Right cardiac atrium (tissue), 5 donors: ENCODE measurements at places on chromosomes 12 and 14. TPM values are rescaled to one million over a fixed set of nuclear protein-coding genes. Genes with fewer than 3 reads are reported as not detected.

B4GALNT1 gene
- 3.3 TPM for polyA plus RNA-seq

GALNT4 gene
- 2.5 TPM for polyA plus RNA-seq

NFYB gene
- polyA plus RNA-seq = 36.6 TPM

RTL1 gene
- 0.05 TPM for polyA plus RNA-seq

NRIP2 gene
- polyA plus RNA-seq = 2.0 TPM

TSPAN9 gene
- polyA plus RNA-seq = 121 TPM

PRKD1 gene
- 3.7 TPM for polyA plus RNA-seq

AQP6 gene
- 0.32 TPM for polyA plus RNA-seq

GRCh38 chr14:58109744-58110143, 42.3 kb downstream of the ARMH4 start:
- no peak for DNase-seq

GRCh38 chr14:71487941-71488340, 444.3 kb upstream of the RGS6 start:
- no peak for DNase-seq

GRCh38 chr14:72332046-72332445, 399.8 kb downstream of the RGS6 start:
- peak; percentile 66 for DNase-seq

GRCh38 chr12:101051151-101051550, 158.9 kb downstream of the SLC5A8 start:
- no peak for DNase-seq

- DNase-seq = no peak
These were observed 79.6 kb downstream of the RPL10L start for GRCh38 chr14:46571970-46572369.

DNA sequence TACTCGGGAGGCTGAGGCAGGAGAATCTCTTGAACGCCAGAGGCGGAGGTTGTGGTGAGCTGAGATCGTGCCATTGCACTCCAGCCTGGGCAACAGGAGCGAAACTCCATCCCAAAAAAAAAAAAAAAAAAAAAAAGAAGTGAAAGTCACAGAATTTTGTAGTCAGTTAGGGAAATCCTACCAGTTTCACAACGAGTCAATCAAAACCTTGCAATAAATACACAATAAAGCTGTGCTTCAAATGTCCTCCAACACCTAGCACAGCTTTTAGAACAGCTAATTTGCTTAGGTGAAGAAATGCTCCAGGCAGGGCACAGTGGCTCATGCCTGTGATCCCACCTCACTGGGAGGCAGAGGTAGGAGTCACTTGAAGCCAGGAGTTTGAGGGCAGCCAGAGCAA, 112.8 kb upstream of the ATF7IP start:
- no peak for DNase-seq

DNA sequence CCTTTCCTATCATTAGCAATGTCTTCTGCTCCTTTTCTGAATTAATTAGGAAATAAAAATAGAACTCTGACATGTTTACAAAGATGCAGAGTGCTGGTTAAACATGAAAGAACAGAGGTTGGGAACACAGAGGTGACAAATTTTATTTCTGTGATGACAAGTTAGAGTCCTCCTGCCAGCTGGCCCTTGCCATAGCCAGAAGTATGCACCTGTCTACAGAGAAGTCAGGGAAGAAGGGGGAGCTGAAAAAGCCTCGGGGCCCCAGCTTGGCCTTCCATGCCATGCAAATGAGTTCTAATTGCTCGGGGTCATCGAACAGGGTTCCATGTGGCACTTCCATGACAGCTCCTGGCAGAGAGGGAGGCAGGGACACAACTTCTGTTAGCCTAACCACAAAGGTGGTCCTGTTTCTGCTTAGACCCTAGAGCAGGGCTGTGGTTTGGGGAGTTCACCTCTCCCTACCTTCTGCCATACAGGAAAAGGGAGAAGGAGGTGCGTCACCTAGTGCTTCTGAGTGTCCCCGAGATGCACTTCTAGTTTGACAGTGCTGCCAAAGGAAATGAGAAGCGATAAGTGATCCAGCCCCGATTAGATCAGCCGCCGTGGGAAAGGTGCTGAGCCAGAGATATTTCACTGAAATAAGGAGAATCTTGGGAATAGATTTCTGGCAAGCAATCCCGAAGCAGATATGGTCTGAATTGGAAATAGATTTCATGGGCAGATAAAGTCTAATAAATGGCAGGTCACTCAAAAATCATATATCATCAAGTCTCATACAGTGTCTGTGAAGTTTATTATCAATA, 155.8 kb upstream of the FOXN3 start:
- peak; percentile 59 for DNase-seq

GRCh38 chr12:127636882-127637281, 630.1 kb upstream of the TMEM132C start:
- no peak for DNase-seq

DNA sequence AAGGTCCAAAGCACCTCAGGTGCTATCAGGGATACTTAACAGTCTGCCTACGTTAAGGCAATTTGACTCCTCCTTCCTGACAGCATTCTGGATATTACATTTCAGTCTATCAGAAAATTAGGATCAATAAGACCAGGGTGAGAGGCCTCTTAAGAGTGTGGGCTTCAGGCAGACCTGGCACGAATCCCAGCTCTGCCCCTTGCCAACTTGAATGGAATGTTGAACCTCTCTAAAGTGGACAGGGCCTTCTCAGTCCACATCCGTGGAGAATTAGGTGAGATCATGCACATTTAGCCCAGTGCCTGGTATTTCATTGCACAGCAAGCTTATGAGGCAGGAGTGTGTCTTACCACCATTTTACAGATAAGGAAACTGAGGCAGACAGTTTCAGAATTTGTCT, 25.9 kb downstream of the DCAF4 start:
- DNase-seq = no peak

DNA sequence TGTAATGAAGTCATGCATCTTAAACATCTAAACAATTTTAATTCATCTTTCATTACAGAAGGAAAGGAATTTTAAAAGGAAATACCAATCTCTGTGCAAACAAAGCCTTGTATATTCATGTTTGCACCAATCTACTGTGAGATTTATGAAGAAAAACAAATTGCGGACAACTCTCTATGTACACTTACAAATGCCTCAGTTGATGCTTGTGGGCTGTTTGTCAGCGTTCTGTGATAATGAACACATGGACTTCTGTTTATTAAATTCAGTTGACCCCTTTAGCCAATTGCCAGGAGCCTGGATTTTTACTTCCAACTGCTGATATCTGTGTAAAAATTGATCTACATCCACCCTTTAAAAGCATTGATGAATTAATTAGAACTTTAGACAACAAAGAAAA, 5.4 kb downstream of the GPR65 start:
- DNase-seq = no peak

- DNase-seq = no peak
These were observed 5.6 kb downstream of the ARF6 start for GRCh38 chr14:49898485-49898884.

GRCh38 chr14:42994051-42994736, 1387.5 kb downstream of the LRFN5 start:
- no peak for DNase-seq

GRCh38 chr12:49126852-49127763, 4.1 kb downstream of the TUBA1B start:
- no peak for DNase-seq

DNA sequence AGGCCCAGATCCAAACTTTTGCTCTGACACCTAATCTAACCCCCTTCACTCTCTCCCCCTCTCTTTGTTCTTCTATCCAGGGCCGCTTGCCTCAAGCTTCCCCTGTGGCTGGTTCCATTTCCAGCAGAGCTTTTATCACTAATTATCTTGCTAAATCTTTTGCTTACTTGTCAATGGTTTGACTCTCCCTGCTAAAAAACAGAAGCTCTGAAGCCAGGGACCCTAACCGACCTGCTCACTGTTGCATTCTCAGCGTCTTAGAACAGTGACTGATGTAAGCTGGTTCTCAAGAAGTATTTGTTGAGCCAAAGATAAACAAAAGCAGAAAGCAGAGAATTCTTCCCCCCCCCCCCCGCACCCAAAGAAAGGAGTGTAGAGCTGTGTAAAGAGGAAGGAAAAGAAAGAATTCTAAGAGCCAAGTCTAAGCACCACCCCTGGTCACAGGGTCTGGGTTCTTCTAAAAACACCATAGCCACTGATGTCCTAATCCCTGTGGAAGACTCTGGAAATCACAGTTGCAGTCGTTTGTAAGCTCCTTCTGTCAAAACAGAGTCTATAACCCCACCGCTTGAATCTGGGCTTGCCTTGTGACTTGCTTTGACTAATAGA, 385.8 kb downstream of the MED13L start:
- no peak for DNase-seq

- DNase-seq = no peak
These were observed 40.7 kb downstream of the PLCZ1 start for GRCh38 chr12:18696971-18697602.

- DNase-seq = no peak
These were observed 286.4 kb downstream of the PCNX1 start for GRCh38 chr14:71193663-71194062.

- no peak for DNase-seq
These were observed 82.8 kb downstream of the BORCS5 start for GRCh38 chr12:12439636-12440035.

- DNase-seq = peak; percentile 9
These were observed 5.6 kb upstream of the GOLGA3 start for GRCh38 chr12:132834181-132834711.

GRCh38 chr12:52647601-52648000, 4.4 kb downstream of the KRT2 start:
- DNase-seq = no peak

DNA sequence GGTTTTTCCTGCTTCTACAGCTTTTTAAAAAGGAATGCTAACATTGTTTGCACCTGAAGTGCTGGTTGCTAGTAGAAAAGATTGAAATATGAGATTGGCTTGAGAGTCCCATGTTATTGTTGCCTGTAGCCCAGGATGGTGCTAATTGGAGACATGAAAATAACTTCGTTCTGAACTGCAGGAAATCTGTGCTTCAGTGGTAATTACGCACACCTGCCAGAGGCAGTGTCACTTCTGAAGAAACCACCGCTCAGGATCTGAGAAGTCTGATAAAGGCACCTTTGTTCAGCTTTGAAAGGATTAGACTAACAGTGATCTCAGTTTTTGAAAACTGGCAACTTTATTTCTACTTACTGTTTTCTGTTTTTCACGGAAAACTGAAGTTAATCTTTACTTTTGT, 15.5 kb upstream of the ATP6V0A2 start:
- no peak for DNase-seq

DNA sequence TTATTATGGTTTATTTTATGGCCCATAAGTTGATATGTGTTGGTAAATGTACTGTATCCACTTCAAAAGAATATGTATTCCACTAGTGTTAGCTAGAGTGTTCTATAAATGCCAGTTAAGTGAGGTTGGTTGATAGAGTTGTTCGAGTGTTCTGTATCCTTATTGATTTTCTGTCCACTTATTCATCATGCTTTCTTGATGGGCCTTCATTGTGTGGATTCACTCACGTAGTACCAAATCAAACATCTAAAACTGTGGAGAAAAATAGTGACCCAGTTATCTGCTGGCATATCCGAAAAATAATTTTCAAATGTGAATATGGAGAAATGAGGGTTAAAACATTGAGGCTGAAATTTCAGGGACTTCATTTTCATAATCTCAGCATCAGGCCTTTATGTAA, 230.4 kb downstream of the TRHDE start:
- no peak for DNase-seq

- no peak for DNase-seq
These were observed 250.8 kb downstream of the EGLN3 start for GRCh38 chr14:33700052-33700451.

DNA sequence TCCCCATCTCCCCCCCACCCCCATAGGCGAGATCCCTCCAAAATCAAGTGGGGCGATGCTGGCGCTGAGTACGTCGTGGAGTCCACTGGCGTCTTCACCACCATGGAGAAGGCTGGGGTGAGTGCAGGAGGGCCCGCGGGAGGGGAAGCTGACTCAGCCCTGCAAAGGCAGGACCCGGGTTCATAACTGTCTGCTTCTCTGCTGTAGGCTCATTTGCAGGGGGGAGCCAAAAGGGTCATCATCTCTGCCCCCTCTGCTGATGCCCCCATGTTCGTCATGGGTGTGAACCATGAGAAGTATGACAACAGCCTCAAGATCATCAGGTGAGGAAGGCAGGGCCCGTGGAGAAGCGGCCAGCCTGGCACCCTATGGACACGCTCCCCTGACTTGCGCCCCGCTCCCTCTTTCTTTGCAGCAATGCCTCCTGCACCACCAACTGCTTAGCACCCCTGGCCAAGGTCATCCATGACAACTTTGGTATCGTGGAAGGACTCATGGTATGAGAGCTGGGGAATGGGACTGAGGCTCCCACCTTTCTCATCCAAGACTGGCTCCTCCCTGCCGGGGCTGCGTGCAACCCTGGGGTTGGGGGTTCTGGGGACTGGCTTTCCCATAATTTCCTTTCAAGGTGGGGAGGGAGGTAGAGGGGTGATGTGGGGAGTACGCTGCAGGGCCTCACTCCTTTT, 2.7 kb downstream of the GAPDH start:
- no peak for DNase-seq

GRCh38 chr14:85380881-85381280, 149.1 kb upstream of the FLRT2 start:
- no peak for DNase-seq
